Naive thymus-derived CD4-positive, alpha-beta T cell (primary cell): ENCODE measurements at places on chromosomes 11 and 22. TPM values are rescaled to one million over a fixed set of nuclear protein-coding genes. Genes with fewer than 3 reads are reported as not detected.

Gene P2RX6
- total RNA-seq: 0.10 and 0.46 TPM in 2 replicates

Gene CBX7
- 76.9 TPM for total RNA-seq

Gene CCND1
- total RNA-seq: 3.8 TPM

Gene BTBD18
- not detected for total RNA-seq

Gene CSF2RB
- total RNA-seq: 28.3 TPM

Gene IGLL1
- total RNA-seq: 0.72 TPM

Gene BACE1-AS
- total RNA-seq: 5.9 TPM

Gene VWA5A
- 10.2 TPM for total RNA-seq

Gene APOC3
- total RNA-seq: not detected

Gene ZBTB3
- 14.2 and 19.0 TPM in 2 replicates for total RNA-seq

Gene UCP3
- 10.5 TPM for total RNA-seq

Gene HEPN1
- not detected for total RNA-seq

Gene CRACR2B
- 0.62 TPM for total RNA-seq

Gene POU2AF2
- not detected for total RNA-seq

Gene GRIK4
- total RNA-seq: not detected

Gene TEX54
- not detected in 2 replicates for total RNA-seq

Gene STK33
- total RNA-seq: not detected

Gene POU2F3
- not detected for total RNA-seq

DNA sequence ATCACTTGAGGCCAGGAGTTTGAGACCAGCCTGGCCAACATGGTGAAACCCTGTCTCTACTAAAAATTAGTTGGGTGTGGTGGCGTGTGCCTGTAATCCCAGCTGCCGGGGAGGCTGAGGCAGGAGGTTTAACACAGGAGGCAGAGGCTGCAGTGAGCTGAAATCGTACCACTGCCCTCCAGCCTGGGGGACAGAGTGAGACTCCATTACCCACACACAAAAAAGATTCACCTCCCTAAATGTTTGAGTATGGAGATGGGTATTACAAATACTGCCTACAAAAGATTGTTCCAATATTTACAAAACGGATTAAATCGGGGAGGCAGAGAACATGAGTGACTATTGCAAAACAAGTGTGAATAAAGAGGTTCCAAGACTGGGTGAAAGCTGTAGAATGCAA is 98.3 kb downstream of the PICALM start:
- no peak for DNase-seq

DNA sequence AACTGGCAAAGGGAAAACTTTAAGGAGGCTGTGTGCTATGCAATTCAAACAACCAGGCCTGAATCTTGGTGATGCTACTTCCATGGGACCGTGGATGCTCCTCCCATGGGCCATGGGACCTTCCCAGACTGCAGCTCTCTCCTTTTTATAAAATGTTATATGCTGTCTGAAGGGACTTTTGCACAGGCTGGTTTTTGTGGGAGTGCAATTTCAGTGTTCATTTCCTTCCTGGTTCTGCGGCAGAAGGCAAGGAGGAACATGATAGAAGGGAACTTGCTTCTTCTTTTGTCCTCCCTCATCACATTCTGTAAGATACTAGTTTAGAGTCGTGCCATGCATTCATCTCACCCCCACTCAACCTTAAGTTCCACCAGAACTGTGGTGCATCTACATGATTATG is 68.9 kb downstream of the C11orf58 start:
- DNase-seq: no peak

GRCh38 chr11:1573903-1574237 is 1.8 kb upstream of the DUSP8 start:
- no peak for DNase-seq

GRCh38 chr11:65649656-65650546 is 12.0 kb downstream of the SIPA1 start:
- DNase-seq: no peak

GRCh38 chr22:33779243-33779642 is 141.0 kb downstream of the LARGE1 start:
- DNase-seq: no peak

GRCh38 chr11:66146074-66146473 is 76.0 kb downstream of the PACS1 start:
- no peak for DNase-seq

DNA sequence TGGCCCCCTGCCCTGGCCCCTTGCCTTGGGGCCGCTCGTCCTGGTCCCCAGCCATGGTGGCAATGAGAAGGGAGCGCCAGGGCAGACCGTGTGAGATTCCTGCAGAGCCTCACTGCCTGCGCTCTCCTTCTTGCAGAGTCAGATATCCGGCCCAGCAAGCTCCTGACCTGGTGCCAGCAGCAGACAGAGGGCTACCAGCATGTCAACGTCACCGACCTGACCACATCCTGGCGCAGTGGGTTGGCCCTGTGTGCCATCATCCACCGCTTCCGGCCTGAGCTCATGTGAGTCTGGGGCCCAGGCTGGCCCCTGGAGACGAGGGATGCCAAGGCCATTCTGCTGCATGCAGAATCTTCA is 114.1 kb downstream of the MICAL2 start:
- peak; percentile 77 for DNase-seq

DNA sequence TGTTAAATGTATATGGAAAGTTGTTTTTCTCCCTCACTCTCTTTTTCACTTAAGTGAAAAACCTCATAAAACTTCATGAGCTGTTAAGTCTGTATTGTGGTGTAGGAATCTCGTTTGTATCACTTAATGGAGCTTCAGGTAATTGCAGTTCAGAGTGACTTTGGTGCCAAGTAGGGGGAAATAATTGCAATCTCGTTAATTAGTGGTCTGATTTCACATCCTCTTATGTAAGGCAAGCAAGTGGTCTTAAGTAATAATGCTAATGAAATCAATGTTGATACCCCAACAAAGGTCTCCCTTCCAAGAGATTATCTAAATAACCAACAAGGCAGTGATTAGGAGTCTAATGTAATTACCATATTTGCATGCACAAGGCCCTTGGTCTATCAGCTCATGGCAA is 174.2 kb upstream of the SORL1-AS1 start:
- no peak for DNase-seq

- no peak for DNase-seq
These were observed 50.7 kb downstream of the MYEOV start for GRCh38 chr11:69344570-69345145.

DNA sequence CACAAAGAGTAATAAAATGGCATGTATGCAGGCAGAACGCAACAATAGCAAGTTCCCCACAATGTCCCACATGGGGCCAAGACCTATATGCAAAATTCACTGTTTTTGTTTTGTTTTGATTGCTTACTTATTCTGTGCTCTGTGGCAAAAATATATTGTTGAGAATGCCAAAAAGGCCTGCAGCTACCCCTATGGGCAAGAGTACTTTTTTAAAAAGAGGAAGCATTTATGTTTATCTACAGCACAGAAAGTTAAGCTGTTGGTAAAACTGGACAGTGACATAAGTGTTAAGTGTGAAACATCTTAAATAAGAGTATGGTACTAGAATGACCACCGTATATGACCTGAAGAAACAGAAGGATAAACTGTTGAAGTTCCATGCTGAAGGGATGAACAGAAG is 301.9 kb upstream of the ZC3H12C start:
- no peak for DNase-seq

- DNase-seq: no peak
These were observed 183.9 kb upstream of the SYN3 start for GRCh38 chr22:33242078-33242477.

- DNase-seq: no peak
These were observed 1.2 kb upstream of the ATF4 start for GRCh38 chr22:39518996-39519680.

DNA sequence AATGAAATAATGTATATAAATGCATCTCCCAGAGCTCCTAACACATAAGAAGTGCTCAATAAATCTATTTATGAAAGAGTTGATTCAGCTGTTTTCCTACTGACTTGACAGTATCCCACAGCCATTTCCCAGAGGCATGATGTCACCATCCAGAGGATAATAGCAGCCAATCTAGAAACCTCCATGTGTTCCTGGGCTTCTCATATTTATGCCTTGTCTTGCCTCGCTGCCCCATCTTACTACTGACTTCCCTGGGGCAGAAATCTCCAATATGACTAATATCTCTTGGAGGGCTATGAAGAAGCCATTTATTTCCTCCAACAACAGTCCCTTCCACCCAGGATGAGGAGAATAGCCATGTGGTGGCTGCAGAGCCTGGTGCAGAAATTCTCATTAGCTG is 115.4 kb upstream of the NAV2 start:
- no peak for DNase-seq

GRCh38 chr11:32426192-32426591 is 9.1 kb downstream of the WT1 start:
- DNase-seq: no peak

- no peak for DNase-seq
These were observed 48.0 kb downstream of the BUD13 start for GRCh38 chr11:116724813-116725212.

DNA sequence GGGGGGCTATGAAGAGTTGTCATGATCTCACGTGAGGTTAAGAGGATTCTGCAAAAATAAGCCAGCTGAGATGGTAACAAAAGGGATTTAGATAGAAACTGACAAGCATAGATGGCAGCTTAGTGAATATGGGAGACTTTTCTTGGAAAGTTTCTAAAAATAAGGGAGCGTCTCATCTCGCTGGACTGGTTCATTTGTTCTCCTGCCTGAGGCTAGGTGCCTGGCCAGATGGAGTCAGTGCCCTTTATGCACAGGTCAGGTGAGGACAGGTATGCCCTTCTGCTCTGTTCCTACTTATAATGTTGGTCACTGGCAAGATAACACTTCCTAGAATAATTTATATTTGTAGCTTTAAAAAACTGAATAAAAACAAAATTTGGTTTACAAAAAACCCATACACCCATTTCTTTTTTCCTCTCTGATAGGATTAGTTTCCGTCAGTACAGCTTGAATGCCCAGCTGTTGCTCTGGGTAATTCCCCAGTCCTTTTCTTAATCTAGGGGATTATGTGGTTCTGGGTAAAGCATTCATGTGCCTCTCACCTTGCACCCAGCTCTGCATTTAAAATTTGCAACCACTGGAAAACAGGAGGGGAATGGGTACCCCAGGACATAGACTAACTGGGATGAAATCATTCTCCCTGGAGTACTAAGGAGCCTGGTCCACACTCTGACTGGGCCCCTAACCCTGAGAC is 90.0 kb downstream of the AMOTL1 start:
- no peak for DNase-seq

DNA sequence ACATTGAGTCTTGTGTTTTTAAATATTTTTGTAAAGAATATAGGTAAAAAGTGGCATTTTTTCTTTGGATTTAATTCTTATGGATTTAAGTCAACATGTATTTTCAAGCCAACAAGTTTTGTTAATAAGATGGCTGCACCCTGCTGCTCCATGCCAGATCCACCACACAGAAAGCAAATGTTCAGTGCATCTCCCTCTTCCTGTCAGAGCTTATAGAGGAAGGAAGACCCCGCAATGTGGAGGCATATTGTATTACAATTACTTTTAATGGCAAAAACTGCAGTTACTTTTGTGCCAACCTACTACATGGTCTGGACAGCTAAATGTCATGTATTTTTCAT is 333 bp upstream of the CD3E start:
- DNase-seq: no peak

- no peak for DNase-seq
These were observed 1.9 kb upstream of the SCARF2 start for GRCh38 chr22:20439556-20439927.

DNA sequence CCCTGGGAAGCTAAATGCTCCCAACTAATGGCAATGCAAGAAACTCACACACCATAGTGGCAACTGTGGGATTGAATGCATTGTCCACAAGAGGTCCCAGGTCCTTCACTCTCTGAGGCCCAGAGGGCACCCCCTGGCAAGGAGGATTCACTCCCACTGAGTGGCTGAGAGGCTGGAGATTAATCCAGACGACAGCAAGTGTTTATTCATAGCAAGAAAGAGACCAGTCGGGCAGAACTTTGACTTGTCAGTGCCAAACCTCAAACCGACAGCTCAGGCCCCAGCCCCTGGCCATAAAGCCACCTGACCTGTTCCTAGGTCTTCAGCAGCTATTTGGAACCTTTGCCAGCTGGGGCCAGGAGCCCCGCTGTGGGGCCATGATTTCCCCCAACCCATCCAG is 54.5 kb upstream of the MPEG1 start:
- DNase-seq: no peak

DNA sequence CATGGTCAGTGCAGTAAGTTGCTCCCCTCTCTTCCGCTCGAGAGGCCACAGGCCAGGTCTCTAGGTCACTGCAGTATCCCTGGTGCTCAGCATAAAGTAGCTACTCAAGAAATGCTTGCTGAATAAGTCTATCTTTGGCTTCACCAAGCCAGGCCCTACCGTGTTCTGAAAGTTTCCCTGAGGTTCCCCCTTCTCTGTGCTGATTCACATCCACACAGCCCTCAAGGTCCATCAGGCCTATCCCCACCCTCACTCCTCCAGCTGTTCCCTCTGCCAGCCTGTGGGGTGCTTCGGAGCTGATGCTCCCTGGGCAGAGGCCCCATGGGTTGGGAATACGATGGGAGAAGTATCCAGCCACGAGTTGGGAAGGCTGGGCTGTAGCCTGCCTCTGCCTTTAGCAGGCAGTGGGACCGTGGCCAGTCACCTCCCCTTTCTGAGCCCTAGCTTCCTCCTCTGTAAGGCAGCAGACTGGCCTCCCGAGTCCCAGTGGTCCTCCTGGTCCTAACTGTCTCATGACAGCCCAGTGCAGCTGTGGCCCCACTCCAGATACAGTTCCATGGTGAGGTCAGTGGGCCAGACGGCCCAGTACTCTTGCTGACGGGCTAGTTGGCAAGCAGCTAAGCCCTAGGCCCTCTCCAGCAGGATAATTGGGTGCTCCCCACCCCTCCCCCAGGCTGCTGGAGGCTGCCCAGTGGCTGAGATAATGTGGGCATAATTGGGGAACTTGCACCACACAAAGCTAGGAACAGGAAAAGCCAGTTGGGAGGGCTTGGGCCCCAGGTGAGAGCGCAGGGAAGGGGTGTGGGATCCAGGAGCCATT is 48.2 kb downstream of the NECTIN1 start:
- no peak for DNase-seq

DNA sequence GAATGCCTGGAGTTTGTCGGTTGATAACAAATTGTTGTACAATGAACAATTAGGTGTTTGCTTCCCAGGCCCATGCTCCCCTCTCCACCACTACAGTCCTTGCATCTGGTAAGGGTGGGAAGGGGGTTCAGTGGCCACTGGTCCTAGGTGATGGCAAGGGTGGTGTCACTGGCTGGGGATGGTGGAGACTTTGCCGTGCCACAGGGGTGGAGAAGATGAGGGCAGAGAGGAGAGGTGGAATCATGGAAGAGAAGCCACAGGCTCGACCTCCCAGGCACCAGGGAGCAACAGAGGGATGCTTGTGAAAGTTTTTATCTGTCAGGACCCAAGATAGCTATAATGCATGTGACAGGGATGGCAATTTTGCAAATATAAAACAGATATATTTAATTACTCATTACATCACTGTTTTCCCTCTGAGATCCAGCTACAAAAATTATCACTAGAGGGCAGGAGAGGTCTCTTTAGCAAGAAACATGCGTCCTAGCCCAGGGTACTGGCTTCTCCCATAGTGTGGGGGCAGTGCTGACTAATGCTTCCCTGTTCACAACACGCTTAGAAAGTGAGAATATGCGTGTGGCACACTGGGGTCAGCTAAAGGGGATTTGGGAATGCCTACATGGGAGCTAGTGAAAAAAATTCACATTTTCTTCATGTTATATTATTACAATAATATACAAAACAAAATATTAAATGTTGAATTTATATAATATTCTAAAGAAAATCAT is 49.0 kb upstream of the AMPD3 start:
- peak; percentile 52 for DNase-seq
